Ovary (tissue), 10 donors: ENCODE measurements at places on chromosomes 5 and 9. TPM values are rescaled to one million over a fixed set of nuclear protein-coding genes. Genes with fewer than 3 reads are reported as not detected.
A peak's percentile ranks its signal among the peaks of the same experiment; 100 is the strongest.

Gene SPATA31E1
- total RNA-seq = not detected

Gene TMEM8B
- total RNA-seq = 38.9 TPM

Gene HCN1
- 0.27 TPM for total RNA-seq

Gene PCDHGA11
- 3.2 TPM for total RNA-seq

Gene CER1
- not detected for total RNA-seq

DNA sequence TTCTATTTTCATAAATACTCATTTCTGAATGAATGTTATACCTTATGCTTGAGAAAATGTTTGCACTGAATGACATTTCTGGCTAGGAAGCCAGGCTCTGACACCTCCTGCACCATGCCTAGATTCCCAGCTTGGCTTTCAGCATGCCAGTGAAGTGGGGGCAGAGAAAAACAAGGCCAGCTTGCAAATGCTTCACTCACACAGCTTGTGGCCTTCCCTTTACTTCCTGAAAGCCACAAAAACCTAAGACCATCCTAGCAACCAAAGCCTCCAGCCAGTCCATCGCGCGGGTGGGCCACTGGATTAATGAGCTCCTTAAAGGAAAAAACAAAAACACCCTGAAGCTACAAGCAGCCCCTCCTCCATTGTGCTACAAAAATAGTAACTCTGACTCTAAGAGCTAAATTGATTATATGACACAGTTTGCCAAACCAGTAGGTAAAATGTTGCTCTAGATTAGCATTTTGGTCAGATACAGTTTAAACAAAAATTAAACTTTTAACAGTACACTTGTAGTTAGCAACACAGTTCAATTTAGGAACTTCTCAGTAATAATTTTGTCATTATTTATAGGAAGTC, 159.9 kb downstream of the TSSK1B start:
- H3K27ac ChIP-seq = no peak overlapping the region
- H3K4me1 ChIP-seq = peaks cover 29% of the 10 kb centered on the region
- no peak for DNase-seq

DNA sequence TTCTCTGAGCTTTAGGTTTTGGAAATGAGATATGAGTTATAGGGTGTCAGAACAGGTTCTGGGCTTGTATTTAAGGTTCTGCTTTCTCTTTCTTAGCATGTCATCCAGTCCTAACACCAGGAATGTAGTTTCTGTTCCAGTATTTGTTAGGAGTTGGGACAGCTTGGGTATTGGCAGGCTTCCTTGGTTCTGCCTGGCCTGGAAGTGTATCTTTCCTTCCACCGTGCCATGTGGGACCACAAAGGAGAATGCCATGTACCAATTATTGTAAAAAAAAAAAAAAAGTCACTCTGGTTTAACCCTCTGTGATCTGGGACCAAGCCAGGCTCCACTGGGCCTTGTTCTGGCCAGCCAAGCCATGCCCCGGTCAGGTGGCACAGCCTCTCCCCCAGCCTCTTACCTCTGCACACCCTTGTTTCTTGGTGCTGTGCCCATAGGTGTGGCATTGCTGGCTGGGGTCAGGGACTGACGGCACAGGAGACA, 47.8 kb downstream of the ARHGAP26 start:
- no peaks in the 10 kb centered on the region for H3K36me3 ChIP-seq
- H3K27ac ChIP-seq = no peak overlapping the region
- no peak overlapping the region for H3K4me3 ChIP-seq
- no peaks in the 10 kb centered on the region for H3K27me3 ChIP-seq
- DNase-seq = no peak

GRCh38 chr9:127963359-127964064, 17.3 kb downstream of the EEIG1 start:
- H3K27me3 ChIP-seq = no peaks in the 10 kb centered on the region
- peak; percentile 92 for DNase-seq
- H3K27ac ChIP-seq = peak overlapping the region; percentile 82
- peaks cover 61% of the 10 kb centered on the region for H3K4me1 ChIP-seq

DNA sequence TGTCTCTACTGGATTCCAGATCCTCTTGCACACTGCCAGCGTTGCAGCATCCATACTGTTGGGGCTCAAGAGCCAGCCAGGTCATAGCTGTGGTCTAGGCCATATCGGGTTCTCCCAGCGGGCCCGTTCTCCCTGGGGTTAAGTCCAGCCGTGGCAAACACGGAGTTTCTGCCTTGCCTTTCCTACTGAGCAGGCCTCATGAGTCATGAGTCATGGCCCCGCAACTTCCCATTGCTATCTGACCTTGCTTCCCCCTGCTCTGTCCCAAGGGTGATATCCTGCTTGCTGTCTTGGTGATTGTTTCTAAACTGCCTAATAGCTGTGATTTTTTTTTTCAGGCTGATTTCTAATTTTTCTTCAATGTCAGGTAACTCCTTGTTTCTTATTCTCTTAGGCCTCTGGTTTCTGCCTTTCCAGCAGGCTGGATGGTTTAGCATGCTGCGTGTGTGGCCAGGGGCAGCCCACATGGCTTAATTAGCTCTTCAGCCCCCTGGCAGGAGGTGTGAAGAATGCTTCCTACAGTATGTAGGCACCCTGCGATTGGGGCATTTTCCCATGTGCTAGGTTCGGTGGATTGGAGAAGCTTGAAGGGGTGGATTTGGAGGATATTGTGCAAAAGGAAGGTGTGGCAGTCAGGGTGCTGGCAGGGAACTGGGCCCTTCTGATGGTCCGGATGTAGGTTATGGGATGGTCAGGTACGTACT, 18.7 kb downstream of the DAPK1 start:
- H3K27ac ChIP-seq = no peak overlapping the region
- H3K36me3 ChIP-seq = no peaks in the 10 kb centered on the region

DNA sequence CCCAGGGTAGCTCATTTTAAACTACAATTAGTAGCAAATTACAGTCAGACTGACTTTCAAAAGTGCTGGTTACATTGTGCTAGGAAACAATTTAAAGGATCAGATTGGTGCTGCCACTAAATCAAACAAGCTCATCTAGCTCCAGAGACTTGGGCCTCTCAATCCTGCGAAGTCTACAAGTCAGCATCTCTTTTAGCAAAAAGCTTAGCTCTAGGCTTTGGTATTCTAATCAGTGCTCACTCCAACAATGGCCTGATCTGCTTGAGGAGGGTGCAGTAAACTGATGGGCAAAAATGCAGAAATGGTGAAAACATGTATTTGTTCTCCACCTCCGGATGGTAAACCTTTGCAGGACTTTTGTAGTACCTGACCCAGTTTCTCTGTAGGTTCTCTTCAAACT, 47.0 kb upstream of the SEMA6A start:
- H3K4me1 ChIP-seq = no peaks in the 10 kb centered on the region
- no peaks in the 10 kb centered on the region for H3K27me3 ChIP-seq
- DNase-seq = no peak
- H3K4me3 ChIP-seq = no peak overlapping the region
- no peak overlapping the region for H3K27ac ChIP-seq

DNA sequence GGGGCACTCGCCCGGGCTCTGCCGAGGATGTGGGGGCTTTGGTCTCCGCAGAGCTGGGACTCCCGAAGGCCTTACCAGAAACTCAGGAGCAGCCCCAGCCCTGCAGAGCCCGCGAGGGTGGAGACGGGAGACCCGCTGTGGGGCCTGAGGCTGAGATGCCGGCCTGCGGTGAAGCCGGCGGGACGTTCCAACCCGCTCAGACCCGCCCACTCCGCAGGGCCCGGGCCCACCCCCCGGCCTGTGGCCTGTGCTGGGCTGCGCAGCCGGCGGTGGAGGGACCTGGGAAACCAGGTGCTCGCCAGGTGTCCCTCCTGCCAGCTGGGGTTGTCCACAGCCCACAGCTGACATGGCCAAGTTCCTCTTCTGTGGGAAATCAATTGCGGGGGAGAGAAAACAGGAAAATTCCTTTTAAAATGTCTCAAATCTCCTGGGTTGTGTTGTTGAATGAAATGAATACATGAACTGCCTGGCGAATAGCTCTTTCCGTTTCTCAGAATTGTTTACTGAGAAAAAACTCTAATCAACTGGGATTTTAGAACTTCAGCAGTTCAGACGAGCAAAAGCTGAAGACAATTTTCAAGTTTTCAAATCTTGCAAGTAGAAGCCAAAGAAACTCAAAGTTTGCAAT, 49.0 kb upstream of the IRX4 start:
- peak overlapping the region; percentile 37 for H3K4me3 ChIP-seq
- no peaks in the 10 kb centered on the region for H3K27me3 ChIP-seq
- H3K36me3 ChIP-seq = no peaks in the 10 kb centered on the region
- peaks cover 12% of the 10 kb centered on the region for H3K4me1 ChIP-seq

DNA sequence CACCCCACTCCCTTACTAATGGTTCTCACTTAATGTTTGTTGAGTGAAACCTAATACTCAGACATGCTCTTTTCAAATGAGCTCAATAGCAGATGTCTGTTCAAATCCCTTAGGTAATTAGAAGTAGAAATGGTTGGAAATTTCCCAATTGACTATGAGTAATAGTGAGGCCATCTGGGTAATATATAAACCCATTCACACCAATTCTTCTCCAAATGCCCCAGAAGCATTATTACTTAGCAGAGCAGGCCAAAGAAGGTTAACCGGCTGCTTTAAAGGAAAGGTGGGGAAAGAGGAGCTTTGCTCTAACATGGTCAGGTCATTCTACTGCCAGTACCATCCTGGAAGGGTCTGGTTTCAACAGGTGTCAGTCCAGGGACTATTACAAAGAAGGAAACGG, 119.5 kb upstream of the MTAP start:
- H3K27ac ChIP-seq = no peak overlapping the region
- no peak overlapping the region for H3K4me3 ChIP-seq
- no peak for DNase-seq
- H3K27me3 ChIP-seq = no peaks in the 10 kb centered on the region
- H3K4me1 ChIP-seq = no peaks in the 10 kb centered on the region

- H3K27me3 ChIP-seq = no peaks in the 10 kb centered on the region
- DNase-seq = no peak
- no peaks in the 10 kb centered on the region for H3K4me1 ChIP-seq
- H3K4me3 ChIP-seq = no peak overlapping the region
- H3K27ac ChIP-seq = no peak overlapping the region
- no peaks in the 10 kb centered on the region for H3K36me3 ChIP-seq
Measured at GRCh38 chr5:142399891-142400290, 75.1 kb upstream of the SPRY4 start.

- H3K4me1 ChIP-seq = no peaks in the 10 kb centered on the region
- no peaks in the 10 kb centered on the region for H3K36me3 ChIP-seq
- no peak overlapping the region for H3K4me3 ChIP-seq
Measured at GRCh38 chr5:115939059-115939458, 23.2 kb upstream of the LVRN start.

DNA sequence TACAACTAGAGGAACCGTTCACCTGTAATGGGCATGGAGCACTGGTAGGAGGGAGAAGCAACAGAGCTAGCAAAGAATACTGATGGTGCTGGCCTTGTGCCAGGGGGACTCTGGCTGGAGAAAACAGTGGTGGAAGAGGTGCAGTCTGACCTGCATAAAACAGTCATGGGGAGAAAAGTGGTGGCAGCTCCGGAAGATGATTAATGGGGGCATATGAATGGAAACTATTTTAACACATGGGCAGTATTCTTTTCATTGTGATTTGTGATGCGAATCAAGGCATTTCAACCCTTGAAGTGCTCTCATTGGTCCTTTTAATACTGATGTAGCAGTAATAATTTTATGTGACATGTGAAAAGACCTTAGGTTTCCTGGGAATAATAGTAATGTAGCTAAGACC, 219.6 kb downstream of the ADAMTS6 start:
- H3K27me3 ChIP-seq = no peaks in the 10 kb centered on the region
- peaks cover 3% of the 10 kb centered on the region for H3K4me1 ChIP-seq
- no peak overlapping the region for H3K4me3 ChIP-seq
- H3K36me3 ChIP-seq = no peaks in the 10 kb centered on the region
- H3K27ac ChIP-seq = no peak overlapping the region

DNA sequence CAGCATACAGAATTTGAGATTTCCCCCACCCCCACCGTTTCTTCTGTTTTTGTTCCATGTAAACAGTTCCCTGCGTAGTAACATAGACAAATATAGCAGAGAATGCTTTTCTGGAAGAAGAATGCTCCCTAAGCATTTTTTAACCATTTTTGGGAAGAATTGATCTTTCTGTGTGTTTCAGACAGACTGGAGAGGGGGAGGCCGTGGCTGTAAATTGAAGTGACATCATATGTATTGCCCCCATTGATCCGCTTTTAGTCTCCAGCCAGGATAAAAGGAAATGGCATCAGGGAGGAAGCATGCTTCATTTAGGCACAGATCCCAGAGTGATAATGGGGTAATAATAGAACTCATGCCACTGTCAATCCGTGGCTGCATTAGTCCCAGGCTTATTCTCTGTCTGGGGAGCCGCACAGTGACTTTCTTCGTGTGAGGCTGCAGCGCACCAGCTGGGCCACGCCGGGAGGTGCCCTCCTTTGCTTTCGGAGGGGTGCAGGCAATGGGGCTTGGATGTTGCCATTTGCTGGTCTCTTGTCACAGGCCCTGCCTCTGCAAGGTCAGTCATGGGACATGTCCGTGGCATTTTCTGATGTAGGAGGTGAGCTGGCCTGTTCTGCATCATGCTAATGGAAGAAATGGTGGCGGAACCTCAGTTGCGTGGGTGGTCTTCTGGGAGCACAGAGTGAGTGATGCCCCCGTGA, 261.5 kb downstream of the FANCC start:
- no peak overlapping the region for H3K27ac ChIP-seq
- peaks cover 30% of the 10 kb centered on the region for H3K4me1 ChIP-seq
- DNase-seq = no peak
- peak overlapping the region; percentile 18 for H3K4me3 ChIP-seq
- H3K36me3 ChIP-seq = no peaks in the 10 kb centered on the region

GRCh38 chr5:141968914-141969608, at the start of gene RNF14:
TSS of gene RNF14 (plus strand) at chr5:141969105. CDS start at chr5:141973589, 4,484 bp downstream.
- peak within 1 kb of the TSS; percentile 86 for H3K4me3 ChIP-seq
- DNase-seq = peak; percentile 93
- H3K36me3 ChIP-seq = no peaks in the 10 kb centered on the region
- peaks cover 2% of the 10 kb centered on the region for H3K4me1 ChIP-seq
- H3K27me3 ChIP-seq = no peaks in the 10 kb centered on the region

GRCh38 chr5:55313870-55314617, 6.3 kb downstream of the MTREX start:
- H3K4me3 ChIP-seq = no peak overlapping the region
- no peaks in the 10 kb centered on the region for H3K27me3 ChIP-seq
- DNase-seq = no peak
- no peaks in the 10 kb centered on the region for H3K36me3 ChIP-seq
- H3K4me1 ChIP-seq = peaks cover 6% of the 10 kb centered on the region

- no peak overlapping the region for H3K4me3 ChIP-seq
- H3K4me1 ChIP-seq = no peaks in the 10 kb centered on the region
- no peak overlapping the region for H3K27ac ChIP-seq
- H3K36me3 ChIP-seq = no peaks in the 10 kb centered on the region
- H3K27me3 ChIP-seq = no peaks in the 10 kb centered on the region
Measured at GRCh38 chr9:137445275-137445807, 4.2 kb upstream of the ENTPD8 start.

DNA sequence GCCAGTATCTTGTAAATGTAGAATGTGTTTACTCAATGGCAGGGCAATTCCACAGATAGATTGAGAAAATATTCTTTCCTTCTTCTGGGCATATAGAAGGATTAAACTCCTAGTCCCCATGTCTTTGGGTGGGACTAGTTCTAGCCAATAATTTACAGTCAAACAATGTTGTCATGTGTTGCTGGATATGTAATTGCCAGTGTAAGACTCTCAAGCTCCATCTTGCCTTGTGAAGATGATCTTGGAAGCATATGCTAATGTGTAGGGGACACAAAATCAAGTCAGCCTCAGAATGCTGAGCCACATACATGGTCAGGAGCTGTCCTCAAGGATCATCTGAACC, 386.9 kb downstream of the CETN3 start:
- no peak overlapping the region for H3K27ac ChIP-seq
- DNase-seq = no peak
- H3K27me3 ChIP-seq = no peaks in the 10 kb centered on the region

GRCh38 chr5:169343766-169344165, 42.8 kb upstream of the SLIT3 start:
- no peak overlapping the region for H3K4me3 ChIP-seq
- H3K4me1 ChIP-seq = no peaks in the 10 kb centered on the region
- H3K27ac ChIP-seq = no peak overlapping the region
- no peaks in the 10 kb centered on the region for H3K36me3 ChIP-seq
